ENCODE measurements at places on chromosomes 6 and 20.

DNA sequence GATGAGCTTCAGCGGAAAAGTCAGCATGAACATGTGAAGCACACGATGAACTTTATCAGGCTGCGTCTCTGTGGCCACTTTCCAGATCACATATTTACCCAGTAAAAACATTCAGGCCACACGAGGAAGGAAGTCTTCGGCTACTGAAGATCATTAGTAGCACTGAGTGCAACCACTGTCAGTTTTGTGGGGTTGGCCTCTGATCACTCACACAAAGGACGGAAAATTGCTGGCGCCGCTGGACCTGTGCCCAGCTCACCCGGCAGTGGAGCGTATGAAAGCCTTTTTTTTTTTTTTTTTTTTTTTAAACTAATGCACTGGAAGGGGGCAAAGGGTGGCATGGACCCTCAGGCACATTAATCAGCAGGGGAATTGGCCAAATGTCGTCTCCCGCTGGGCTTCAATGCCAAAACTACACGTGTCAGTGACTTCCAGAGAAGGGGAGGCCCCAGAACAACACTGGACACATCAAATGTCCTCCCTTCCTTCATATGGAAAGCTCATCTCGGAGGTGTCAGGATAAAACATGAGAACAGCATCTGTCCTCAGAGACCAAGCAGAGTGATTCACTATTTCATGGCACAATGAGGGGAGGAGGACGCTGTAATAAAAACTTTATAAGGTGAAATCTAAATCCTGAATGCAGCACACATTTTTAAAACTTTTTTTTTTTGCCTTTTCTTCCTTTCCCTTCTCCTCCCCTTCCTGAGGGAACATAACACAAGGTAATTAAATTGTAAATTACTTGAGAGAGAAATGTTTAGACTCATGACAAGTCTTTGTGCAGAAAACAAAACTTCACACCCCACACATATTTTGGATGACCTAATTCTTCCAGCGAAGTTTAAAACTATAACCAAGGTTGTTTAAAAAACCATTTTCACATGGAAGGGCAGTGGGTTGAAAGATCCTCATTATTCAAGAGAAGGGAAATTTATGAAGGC, 223.4 kb downstream of the FOXC1 start:
- no peak for DNase-seq

GRCh38 chr20:19403549-19403948, 191.1 kb downstream of the SLC24A3 start:
- DNase-seq: no peak

DNA sequence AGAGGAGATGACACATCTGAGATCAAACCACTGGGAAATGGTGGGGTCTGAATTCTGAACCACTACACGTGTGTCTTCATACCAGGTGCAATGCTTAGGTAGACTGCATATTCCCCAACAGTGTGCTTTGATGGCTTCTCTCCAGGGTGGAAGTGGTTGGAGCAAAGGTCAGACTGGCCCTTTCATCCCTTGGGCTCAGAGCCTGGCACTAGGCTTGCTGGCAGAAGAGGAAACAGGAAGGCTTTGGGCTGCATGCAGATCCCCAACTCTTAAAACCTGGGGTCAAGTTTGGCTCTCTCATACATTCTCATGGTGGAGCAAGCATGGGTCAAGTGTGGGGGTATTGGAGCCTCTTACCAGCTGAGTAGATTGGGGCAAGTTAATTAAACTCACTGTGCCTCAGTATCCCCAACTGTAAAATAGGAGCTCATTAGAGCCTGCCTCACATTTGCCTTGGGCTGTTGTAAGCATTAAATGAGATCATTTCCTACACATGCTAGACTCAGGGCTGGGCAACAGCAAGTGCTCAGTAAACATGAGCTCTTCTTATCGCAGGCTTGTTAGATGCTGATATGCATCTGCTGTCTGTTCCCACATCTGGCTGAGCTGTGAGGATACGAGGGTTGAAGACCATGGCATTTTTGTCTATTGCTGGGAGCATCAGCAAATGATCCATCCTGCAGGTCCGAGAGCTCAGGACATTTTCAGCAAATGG, 51.6 kb upstream of the FAM83D start:
- no peak for DNase-seq

DNA sequence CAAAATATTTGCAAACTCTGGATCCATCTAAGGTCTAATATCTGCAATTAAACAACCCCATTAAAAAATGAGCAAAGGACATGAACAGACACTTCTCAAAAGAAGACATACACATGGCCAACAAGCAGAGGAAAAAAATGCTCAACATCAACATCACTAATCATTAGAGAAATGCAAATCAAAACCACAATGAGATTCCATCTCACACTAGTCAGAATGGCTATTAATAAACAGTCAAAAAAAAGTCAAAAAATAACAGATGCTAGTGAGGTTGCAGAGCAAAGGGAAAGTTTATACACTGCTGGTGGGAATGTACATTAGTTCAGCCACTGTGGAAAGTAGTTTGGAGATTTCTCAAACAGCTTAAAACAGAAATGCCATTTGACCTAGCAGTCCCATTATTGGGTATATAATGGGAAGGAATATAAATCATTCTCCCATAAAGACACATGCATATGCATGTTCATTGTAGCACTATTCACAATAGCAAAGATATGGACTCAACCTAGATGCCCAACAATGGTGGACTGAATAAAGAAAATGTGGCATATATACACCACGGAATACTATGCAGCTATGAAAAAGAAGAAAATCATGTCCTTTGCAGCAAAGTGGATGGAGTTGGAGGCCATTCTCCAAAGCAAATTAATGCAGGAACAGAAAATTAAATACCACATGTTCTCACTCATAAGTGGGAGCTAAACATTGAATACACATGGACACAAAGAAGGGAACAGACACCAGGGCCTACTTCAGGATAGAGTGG, 9.1 kb downstream of the ZNFX1 start:
- no peak for DNase-seq

GRCh38 chr6:123333000-123333756, 303.6 kb downstream of the TRDN start:
- no peak for DNase-seq

- no peak for DNase-seq
Measured at GRCh38 chr6:42565823-42566613, 2.2 kb downstream of the UBR2 start.

DNA sequence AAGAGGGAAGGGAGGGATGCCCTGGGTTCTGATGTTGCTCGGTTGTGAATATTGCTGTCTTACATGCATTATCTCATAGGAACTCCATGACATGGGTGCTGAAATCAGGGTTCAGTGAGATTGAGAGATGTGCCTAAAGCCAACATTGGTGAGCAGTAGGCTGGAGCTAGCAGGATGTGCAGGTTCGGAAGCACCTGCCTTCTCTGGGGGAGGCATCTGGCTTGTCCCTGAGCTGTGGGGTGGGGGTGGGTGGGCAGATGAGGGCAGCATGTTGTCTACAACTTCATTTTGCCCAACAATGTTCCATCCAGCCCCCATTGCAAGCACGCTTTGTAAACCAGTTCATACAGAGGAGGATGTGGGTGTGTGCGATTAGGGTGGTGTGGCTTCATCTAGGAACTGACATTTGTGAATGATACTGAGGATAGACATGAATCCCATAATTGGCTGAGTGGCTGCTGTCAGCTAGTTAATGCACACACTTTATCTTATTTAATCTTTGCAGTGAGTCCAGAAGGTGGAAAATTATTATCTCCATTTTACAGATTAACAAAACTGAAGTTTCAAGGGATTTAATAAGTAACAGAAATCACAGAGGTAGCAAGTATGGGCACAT, 119.4 kb downstream of the SYNDIG1 start:
- no peak for DNase-seq

DNA sequence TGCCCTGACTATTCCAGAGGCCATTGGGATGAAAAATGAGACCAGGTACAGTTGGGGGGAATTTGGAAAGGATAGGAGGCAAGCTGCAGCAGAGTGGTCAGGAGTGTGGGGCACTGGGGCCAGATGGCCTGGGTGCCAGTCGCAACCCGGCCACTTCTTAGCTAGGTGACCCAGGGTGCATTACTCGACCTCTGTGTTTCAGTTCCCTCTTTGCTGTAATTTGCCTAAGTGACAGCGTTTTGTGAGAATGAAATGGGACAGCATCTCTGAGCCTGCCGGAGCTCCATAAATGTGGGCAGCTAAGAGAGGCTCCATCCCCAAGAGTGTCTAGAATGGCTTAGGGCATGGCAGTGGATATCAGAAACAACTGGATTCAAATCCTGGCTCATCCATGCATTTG, 13.9 kb downstream of the LRFN2 start:
- no peak for DNase-seq

DNA sequence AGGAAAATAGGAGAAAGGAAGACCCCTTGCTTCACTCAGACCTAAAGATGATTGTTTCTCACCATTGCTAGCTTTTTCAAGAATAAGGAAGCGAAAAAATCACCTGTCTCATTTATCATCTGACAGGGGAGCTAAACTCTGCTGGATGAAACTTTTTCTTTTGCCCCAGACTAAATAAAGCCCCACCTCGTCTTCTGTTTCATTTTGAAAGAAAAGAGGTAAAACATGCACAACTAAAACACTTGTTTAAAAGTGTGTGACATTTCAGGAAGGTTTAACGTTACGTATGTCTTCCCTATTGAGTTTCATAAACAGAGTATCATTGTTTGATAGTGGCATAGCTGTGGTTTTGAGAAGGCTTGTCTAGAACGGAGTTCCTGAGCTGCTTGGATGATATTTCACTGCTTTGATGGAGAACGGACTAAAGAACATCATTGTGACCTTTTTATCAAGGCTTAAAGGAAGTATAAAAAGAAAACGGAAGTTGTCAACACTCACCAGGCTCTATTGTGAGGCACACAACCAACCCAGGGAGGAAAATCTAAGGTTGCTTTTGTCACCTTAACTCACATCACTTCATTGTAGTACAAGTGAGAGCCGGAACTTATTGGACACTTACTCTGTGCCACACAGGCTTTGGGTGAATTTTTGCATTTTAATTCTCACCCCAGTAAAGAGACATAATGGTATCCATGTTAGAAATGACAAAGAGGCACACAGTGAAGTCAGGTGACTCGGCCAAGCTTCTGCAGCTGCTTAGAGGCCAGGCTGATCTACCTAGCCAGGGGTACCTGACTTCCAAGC, 29.5 kb downstream of the TSHZ2 start:
- DNase-seq: no peak

DNA sequence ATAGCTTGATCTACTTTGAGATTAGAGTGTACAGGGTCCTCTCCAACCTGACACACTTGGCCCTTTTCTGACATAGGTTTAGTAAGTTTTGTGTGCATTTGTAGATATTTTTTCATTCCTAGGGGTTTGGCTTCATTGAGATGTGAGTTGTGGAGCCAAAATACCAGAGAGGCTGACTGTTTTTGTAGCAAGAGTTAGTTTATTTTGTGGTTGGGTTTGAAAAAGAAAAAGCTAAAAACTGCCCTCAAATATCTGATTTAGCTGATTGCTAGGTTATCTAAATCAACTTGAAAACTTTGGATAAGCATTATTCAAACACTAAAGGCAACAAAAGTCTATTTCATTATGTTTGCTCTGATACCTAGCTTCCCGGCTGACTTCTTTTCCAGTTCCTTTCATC, 164.7 kb upstream of the CENPW start:
- DNase-seq: no peak

DNA sequence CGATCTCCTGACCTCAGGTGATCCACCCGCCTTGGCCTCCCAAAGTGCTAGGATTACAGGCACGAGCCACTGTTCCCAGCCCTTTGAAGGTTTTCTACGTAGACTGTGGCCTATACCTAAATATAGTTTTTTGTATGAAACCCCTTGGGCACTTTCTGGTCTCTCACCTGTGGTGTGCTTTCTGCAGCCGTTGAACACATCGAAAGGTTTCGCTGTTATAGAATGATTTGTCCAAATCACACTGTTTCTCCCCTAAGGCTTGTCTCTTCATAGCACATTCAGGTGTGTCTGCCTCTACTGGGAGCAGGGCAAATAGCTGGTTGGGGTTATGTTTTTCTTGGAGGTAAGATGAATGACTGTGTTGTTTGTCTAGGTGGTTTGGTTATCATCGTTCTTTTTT, 597.9 kb downstream of the RNF144B start:
- DNase-seq: no peak

- no peak for DNase-seq
Measured at GRCh38 chr6:43715056-43715788, 27.6 kb upstream of the MRPS18A start.

DNA sequence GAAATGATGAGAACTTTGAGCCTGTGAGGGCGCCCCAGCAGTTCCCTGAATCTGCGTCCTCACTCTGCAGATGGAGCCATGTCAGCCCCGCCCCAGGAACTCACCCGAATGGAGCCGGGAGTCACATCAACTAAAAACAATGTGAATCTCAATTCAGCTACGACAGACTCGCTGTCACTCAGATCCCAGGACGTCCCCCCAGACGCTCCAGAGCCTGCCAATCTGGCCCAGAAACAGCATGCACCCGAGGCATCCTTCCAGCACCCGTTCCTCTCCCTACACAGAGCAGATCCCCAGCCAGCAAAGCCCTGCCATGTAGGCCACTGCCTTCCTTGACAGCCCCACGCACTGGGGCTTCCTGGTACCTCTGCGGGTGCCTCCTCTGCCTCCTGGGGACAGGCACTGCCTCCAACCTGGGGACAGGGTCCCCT, 248.0 kb downstream of the TTLL2 start:
- DNase-seq: no peak

- DNase-seq: no peak
Measured at GRCh38 chr6:3625149-3625979, 126.1 kb downstream of the PXDC1 start.

DNA sequence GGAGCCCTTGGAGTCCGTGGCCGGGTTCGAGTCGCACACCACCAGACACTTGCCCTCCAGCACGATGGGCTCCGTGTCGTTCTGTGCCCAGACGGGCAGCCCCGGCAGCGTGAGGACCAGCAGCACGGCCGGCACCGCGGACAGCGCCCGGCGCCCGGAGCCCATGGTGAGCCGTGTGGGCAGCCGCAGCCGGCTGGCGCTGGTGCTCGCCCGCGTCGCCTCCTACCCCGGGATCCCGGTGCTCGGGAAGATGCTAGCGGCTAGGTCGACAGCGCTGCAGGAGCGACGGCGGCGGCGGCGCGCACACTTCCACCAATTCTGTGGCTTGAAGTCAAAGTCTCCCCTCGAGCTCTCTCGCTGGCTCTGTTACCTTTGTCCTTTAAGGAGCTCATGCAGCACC, 1.3 kb downstream of the CBLN4 start:
- DNase-seq: no peak

GRCh38 chr20:37344506-37345338, 1.2 kb upstream of the SRC start:
- peak; percentile 88 for DNase-seq

GRCh38 chr6:97969065-97969464, 686.0 kb upstream of the MMS22L start:
- DNase-seq: no peak

Measured in HuH-7.5 (cell line).